ENCODE measurements at places on chromosomes 13 and 19. TPM values are rescaled to one million over a fixed set of nuclear protein-coding genes. Genes with fewer than 3 reads are reported as not detected.

ZNF320 gene
- 5.7 TPM for total RNA-seq

ITGBL1 gene
- total RNA-seq, result 3.2 TPM

KIR3DL1 gene
- total RNA-seq, result not detected

TEX101 gene
- total RNA-seq, result not detected

GPR12 gene
- not detected for total RNA-seq

MAP1S gene
- 24.1 TPM for total RNA-seq
